ENCODE measurements at places on chromosomes 13 and 19.

DNA sequence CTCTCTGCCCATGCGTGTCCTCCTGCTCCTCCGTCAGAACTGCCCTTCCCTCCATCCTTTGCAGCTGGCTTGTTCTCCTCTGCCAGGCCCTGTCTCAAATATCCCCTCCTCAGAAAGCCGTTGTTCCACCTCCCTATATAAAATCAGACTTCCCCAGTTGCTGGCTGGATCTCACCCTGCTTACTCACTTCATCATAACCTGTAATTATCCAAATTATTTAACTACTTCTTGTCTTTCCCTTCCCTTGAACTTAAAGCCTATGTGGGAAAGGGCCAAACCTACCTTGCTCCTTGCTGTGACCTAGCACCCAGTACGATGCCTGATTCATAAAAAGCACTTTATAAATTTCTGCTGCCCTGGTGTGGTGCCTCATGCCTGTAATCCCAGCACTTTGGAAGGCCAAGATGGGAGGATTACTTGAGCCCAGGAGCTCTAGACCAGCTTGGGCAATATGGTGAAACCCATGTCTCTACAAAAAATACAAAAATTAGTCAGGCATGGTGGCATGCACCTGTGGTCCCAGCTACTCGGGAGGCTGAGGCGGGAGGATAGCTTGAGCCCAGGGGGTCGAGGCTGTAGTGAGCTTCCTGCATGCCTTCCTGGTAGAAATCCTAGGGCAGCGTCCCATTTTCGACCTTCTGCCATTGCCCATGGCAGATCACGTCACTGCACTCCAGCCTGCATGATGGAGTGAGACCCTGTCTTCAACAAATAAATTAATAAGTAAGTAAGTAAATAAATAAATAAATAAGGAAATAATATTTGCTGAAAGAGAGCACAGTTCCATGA lies 39.5 kb upstream of the ZNF536 start:
- DNase-seq: no peak

DNA sequence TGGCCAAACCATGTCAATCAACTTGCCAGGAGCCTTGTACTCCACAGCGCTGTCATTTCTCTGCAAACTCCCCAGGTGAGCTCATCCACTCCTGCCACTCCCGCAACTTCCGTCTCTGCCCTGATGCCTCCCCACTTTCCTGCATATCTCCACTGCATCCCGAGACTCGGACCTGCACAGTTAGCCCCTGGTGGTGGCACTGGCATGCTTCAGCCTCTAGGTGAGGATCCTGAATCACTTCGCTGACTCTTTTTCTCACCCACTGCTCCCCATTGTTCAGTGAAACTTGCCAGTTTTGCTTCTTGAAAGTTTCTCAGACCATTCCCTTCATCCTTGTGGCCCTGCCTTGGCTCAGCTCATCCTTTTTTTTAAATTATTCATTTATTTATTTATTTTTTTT lies 3.4 kb upstream of the CTU1 start:
- no peak for DNase-seq

- no peak for DNase-seq
Measured at GRCh38 chr13:73715911-73716510, 418.2 kb downstream of the KLF12 start.

DNA sequence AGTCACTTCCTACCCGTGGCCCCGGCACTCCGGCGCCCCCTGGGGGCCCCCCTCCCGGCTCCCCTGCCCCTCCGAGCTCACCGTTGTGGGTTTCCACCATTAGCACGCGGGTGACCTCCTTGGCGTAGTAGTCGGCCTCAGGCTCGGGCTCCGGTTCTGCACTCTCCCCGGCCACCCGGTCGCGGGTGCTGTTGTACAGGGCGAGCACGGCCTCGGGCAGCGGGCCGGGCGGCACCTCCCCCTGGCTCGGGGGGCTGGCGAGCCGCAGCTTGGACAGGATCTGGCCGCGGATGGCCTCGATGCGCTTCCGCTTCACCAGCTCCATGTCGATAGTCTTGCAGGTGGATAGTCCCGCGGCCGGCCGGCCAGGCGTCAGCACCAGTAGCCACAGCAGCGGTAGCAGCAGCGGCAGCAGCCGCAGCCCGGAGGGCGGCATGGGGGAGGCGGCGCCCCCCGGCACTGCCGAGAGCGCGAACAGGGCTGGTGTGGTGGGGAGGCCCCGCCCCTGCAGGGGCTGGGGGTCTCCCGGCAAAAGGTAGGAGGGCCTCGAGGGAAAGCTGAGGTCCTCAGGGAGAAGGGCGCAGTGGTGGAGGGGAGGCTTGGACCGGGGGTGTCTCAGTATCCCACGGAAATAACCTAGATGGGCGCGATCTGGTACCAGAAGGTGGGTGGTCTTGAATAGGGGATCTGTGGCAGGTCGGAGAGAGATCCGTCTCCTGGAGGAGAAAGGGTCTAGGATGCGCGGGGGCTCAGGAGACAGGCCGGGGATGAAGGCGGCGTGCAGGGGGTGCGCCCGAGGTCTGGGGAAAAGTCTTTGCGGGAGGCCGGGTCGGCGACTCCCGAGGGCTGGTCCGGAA lies 885 bp downstream of the TGFB1 start:
- peak; percentile 71 for DNase-seq

DNA sequence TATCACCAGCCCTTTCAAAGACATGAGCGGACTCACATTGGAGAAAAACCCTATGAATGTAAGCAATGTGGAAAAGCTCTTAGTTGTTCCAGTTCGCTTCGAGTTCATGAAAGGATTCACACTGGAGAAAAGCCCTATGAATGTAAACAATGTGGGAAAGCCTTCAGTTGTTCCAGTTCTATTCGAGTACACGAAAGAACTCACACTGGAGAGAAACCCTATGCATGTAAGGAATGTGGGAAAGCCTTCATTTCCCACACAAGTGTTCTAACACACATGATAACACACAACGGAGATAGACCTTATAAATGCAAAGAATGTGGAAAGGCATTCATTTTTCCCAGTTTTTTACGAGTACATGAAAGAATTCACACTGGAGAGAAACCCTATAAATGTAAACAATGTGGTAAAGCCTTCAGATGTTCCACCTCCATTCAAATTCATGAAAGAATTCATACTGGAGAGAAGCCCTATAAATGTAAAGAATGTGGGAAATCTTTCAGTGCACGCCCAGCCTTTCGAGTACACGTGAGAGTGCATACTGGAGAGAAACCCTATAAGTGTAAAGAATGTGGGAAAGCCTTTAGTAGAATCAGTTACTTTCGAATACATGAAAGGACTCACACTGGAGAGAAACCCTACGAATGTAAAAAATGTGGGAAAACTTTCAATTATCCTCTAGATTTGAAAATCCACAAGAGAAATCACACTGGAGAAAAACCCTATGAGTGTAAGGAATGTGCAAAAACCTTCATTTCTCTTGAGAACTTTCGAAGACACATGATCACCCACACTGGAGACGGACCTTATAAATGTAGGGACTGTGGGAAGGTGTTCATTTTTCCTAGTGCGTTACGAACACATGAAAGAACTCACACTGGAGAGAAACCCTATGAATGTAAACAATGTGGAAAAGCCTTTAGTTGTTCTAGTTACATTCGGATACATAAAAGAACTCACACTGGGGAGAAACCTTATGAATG lies 17.6 kb downstream of the ZNF791 start:
- no peak for DNase-seq

- DNase-seq: no peak
Measured at GRCh38 chr13:56314765-56315164, 826.0 kb upstream of the PRR20A start.

GRCh38 chr13:30615481-30615865 lies 2.2 kb upstream of the USPL1 start:
- DNase-seq: no peak

GRCh38 chr19:29293292-29293691 lies 80.3 kb upstream of the UQCRFS1 start:
- no peak for DNase-seq

- peak; percentile 53 for DNase-seq
Measured at GRCh38 chr19:8085598-8086408, 33.2 kb downstream of the CCL25 start.

- DNase-seq: no peak
Measured at GRCh38 chr19:29795461-29796172, 16.2 kb upstream of the CCNE1 start.

DNA sequence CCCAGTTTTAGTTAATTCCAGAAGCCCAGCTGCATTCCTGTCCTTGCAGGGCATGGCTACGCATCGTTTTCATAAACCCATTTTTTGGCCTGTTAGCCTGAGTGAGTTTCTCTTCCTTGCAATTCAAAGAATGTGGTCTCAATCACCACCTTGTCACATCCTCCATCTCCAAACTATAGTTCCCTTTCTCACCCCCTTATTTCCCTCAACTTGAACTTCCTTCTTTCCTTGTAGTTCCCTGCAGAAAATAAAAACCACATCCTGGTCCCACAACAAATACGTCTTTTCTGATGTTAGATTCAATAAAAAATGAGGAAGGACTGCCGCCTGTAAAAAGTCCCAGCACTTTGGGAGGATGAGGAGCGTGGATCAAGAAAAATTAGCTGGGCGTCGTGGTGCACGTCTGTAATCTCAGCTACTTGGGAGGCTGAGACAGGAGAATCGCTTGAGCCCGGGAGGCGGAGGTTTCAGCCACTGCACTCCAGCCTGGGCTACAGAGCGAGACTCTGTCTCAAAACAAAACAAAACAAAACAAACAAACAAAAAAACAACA lies 13.2 kb downstream of the ADGRE3 start:
- DNase-seq: no peak

GRCh38 chr13:85537601-85538000 lies 261.6 kb downstream of the SLITRK6 start:
- DNase-seq: no peak

DNA sequence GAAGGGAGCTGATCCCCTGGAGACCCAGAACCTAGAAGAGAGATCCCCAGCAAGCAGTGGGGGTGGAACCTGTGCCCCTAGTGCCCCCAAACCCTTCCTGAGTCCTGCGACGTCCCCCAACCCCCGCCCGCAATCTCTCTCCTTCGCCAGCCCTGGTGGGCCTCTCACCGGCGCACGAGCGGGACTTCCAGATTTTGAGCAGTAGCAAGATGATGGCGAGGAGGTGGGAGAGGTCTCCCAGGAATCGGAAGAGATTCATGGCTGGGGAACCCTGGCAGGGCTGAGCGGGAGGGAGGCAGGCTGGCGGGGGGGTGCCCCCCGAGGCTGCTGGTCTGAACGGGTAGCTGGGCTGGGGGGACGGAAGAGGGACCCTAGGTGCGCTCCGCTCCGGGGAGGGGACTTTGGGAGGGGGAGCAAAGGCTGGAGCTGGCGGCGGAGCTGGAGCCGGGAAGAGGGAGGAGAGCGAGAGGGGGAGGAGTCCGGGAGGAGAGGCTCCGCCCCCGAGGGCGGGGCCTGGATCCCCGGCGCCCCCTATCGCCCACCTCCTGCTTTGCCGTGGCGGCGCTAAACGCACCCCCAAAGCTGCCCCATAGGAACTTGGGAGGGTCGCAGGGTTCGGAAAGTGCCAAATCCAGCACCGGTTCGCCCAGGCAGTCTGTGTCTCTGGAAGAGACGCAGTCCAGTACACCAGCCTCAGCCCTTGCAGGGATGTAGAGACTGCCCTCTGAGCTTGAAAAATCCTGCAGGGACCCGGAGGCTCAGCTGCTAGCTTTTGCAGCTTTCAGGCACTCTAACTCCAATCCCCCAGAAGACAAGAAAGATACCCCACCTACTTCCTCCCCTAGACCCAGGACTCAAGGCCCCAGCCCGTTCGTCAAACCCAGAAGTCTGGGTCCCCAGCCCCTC lies at the start of gene KDELR1:
KDELR1 (minus strand) TSS at position 452 of the 906 bp plus-strand sequence; CDS start at position 259, 193 bp downstream.
- peak; percentile 79 for DNase-seq

DNA sequence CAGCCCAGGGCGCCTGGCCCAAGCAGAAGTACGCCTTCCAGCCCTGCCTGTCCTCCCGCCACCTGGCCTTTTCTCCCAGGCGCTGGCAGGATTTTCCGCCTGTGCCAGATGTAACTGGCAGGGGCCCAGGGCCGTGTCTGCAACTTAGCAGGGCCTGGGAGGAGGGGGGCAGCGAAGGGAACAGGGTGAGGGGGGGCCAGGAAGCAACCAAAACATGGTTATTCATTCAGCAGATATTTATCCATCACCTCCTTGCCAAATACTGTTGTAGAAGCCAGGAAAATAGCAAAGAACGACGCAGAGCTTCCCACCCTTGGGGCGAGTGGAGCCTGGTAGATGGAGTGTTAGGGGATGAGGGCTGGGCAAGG lies 5.6 kb downstream of the TLE6 start:
- DNase-seq: no peak

DNA sequence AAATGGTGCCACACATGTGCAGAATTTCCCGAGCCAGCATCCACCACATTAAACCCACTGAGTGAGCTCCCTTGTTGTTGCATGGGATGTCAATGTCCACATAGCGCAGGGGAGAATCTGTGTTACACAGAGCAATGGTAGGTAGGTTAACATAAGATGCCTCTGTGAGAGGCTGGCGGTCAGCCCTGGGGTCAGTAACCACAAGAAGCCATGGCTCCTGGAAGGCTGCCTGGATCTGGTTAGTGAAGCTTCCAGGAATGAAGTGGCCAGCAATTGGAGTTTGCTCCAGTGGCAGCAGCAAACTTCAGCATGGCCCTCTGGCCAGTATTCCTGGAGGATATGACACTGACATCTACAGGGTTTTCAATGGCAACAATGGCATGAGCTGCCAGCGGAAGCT lies 37.0 kb upstream of the PCDH9 start:
- no peak for DNase-seq

DNA sequence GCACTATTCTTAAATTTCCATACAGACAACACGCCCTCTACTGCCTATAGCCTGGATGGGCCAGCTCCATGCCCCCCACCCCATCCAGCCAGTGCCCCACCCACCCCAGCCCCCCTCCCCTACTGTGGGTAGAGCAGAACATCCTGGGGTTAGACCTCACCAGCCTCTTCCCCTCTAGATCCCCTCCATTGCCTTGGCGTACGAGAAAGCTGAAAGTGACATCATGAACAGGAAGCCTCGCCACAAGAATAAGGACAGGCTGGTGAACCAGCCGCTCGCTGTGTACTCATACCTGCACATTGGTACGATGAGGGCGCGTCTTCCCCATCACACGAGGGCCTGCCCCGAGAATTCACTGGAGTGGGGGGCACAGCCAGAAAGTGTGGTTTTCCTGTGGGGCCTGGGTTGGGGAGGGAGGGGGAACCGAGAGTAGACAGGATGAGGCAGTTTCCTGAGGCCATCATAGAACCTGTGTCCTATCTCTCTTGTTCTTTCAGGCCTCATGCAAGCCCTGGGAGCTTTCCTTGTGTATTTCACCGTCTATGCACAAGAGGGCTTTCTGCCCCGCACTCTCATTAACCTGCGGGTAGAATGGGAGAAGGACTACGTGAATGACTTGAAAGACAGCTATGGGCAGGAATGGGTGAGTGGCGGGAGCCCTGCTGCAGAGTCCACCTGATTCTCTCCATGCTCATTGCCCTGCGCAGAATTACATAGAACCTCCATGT lies 29.1 kb downstream of the ATP12A start:
- no peak for DNase-seq

DNA sequence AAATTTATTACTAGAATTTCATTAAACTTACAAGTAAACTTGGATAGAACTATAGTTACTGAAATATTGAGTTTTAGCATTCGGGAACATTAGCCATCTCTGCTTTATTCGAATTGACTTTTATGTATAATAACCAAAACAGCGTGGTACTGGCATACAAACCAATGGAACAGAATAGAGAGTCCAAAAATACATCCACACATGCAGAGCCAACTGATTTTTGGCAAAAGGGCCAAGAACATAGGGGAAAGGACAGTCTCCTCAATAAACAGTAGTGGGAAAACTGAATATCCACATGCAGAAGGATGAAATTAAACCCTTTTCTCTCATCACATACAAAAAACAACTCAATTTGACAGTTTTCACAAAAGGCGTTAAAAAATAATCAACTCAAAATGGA lies 84.3 kb downstream of the EPSTI1 start:
- no peak for DNase-seq

- no peak for DNase-seq
Measured at GRCh38 chr13:79703772-79704171, 222.8 kb downstream of the NDFIP2 start.

GRCh38 chr13:105692769-105693168 lies 842.7 kb downstream of the EFNB2 start:
- DNase-seq: no peak

All from HTR-8/SVneo (cell line).